ENCODE measurements at places on chromosomes 7 and 10.

- DNase-seq, result no peak
Observed at GRCh38 chr7:21071561-21072501, 285.1 kb upstream of the SP8 start.

GRCh38 chr7:131557652-131558385 lies 1.4 kb upstream of the PODXL start:
- DNase-seq, result no peak

DNA sequence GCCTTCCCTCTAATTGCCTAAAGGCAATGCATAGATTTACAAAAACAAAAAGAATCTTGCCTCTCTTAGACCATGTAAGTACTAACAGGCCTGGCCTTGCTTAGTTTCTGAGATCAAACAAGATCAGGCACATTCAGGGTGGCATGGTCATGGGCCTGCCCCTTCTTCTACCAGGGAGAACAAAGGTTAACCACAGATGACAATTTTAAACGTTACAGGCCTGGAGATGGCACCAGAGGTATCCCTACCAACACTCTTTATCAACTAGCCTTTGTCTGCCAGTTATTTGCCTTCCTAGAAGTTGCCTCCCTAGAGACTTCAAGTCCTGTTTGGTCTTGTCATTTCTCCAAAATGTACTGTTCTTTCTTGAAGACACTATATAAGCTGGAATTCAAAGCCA lies 252.6 kb downstream of the DOCK4 start:
- no peak for DNase-seq

- DNase-seq, result no peak
Observed at GRCh38 chr10:121687095-121687813, 89.0 kb upstream of the FGFR2 start.

DNA sequence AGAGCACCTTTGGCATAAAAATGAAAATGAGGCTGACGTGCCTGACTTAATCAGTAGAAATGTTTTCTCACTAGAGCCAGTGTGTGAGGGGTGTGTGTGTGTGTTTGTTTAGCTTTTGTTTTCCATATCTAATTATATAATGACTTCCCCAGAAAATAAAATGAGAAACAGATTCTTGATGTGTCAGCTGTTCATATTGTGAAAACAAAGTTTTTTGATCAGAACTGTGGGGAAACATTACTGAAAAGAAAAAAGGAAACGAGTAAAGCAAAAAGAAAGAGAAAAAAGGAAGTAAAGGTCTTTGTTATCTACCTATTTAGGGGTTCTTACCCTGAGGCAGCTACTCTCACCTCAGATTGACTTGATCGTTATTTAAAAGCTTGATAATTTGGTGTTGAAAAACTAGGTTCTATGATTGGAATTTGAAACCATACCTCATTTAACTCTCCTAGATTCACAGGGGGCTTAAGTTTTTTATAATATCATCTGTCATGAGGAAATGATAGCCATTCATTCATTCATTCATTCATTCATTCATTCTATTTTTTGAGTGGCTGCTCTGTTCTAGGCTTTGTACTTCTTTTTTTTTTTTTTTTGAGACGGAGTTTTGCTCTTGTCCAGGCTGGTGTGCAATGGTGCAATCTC lies 58.0 kb downstream of the CREM start:
- no peak for DNase-seq

DNA sequence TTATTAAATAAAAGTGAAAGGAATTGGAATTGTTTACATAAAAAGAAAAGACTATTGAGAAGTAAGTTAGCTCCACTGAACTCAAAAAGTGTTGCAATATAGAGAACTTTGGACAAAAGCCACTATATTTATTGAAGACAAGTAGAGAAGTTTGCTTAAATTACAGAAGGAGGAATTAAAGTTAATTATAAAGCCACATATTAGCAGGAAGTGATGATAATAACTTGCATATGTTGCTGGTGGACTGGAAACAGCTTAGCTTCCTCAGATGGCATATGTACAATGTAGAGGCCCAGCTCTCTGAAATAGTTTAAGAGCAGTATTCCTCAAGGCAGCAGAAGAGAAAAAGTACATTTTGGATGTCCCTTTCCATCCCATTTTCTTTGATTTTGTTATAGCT lies 400.7 kb downstream of the GATA3 start:
- no peak for DNase-seq

Measured in GM19239 (cell line).